ENCODE measurements at places on chromosomes 2 and 18.

DNA sequence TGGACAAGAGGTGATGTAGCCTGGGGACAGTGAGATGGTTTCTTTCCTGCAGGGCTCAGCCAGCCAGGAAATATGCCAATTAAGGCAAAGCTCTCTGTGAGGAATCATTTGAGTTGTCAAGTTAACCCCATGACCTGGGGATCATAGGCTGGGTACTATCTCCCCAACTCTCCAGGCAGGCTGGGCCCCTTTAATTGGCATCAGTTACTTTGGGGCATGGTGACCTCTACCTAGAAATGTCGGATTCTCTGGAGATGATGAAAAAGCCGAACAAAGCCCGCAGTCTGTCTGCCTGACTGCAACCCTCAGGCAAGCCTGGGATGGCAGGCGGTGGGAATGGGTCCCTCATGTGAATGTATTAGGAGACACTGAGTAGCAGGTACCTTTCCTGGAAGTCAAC, 193.5 kb upstream of the SMAD2 start:
- no peak for DNase-seq

- no peak for DNase-seq
Observed at GRCh38 chr2:30448866-30449265, 1.8 kb downstream of the LCLAT1 start.

GRCh38 chr2:237867465-237867864, 8.0 kb downstream of the RAMP1 start:
- no peak for DNase-seq

DNA sequence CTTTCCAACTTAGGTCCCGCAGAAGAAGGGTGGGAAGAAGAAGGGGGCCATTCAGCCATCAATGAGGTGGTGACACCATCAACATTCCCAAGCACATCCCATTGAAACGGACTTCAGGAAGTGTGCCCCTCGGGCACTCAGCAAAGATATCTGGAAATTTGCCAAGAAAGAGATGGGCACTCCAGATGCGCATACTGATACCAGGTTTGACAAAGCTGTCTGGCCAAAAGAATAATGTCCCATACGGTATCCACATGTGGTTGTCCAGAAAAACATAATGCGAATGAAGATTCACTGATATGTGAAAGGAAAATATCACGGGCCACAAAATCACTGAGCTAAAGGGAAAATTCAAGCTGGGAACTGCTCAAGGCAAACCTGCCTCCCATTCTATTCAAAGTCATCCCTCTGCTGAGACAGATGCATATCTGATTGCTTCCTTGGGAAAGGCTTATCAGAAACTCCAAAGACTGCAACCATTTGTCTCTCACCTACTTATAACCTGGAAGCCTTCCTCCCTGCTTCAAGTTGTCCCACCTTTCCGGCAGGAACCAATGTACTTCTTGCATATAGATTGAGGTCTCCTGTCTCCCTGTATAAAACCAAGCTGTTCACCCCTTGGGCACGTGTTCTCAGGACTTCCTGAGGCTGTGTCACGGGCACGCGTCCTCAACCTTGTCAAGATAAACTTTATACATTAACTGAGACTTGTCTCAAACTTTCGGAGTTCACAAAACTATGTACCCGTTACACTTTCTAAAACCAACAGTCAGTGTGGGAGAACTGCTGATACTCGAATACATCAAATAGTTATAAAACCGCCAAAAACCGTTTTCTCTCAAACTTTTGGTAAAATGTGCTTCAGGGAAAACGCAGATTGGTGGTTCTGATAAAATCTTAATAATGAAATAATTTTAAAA, 1.3 kb upstream of the PDK1 start:
- DNase-seq: no peak

DNA sequence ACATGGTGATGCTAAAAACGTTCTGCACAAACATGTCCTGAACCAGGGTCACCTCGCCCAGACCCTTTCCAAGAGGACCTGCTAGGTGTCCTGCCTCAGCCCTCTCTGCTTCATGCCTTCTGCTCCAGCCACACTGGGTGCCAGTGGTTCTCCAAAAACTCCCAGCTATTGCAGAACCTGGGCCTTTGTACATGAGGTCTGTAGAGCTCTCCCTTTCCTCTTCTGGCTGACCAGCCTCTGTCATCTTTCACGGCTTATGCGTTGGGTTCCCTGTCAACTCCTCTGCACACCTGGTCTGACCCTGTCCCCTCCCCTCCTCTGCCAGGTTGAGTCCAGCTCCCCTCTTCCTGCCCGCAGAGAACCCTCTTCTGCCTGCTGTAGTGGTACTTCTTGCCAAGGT, 35.5 kb upstream of the IGFBP5 start:
- DNase-seq: no peak

- DNase-seq: no peak
Observed at GRCh38 chr2:166494140-166494624, at the start of gene SCN7A. Gene SCN7A, minus strand, starts transcription at chr2:166494249. Its CDS starts 16,553 bp downstream, at chr2:166477696.

- no peak for DNase-seq
Observed at GRCh38 chr2:10231551-10232085, 71.1 kb upstream of the HPCAL1 start.

GRCh38 chr2:63721082-63721424, 120.6 kb upstream of the UGP2 start:
- DNase-seq: no peak

GRCh38 chr2:108621687-108622681, 87.7 kb downstream of the LIMS1 start:
- DNase-seq: no peak

DNA sequence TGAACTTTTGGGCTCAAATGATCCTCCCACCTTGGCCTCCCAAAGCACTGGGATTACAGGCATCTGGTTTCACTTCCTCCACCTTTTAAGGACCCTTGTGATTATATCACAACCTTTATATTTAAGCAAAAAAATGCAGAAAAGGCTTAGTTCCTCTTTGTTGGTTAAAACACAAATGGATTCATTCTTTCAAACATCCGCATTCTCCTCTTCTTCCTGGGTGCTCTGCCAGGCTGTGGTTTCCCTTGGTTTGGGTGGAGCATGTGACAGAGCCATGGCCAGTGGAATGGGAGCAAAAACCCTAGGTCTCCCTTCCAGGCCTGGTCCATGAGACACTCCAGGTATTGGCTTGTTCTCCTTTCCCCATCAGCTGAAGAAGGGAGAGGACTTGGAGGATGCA, 9.9 kb upstream of the SLC66A3 start:
- no peak for DNase-seq

DNA sequence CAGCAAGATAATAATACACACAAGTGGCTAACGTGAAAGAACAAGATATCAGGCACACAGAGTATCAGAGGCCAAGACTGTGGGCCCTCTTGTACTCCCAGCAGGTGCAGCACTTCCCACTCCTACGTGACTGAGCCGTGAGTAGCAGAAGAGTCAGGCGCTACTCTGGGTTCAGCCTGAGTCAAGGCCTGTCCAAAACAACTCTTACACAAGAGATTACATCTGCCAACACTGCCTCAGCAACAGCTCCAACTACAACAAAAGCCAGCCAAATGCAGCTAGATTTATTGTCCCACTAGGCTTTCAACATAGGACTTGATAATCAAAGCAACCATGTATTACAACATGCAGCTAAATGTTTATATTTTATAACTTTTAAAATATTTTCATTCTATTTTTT, 56.2 kb downstream of the ITSN2 start:
- no peak for DNase-seq

DNA sequence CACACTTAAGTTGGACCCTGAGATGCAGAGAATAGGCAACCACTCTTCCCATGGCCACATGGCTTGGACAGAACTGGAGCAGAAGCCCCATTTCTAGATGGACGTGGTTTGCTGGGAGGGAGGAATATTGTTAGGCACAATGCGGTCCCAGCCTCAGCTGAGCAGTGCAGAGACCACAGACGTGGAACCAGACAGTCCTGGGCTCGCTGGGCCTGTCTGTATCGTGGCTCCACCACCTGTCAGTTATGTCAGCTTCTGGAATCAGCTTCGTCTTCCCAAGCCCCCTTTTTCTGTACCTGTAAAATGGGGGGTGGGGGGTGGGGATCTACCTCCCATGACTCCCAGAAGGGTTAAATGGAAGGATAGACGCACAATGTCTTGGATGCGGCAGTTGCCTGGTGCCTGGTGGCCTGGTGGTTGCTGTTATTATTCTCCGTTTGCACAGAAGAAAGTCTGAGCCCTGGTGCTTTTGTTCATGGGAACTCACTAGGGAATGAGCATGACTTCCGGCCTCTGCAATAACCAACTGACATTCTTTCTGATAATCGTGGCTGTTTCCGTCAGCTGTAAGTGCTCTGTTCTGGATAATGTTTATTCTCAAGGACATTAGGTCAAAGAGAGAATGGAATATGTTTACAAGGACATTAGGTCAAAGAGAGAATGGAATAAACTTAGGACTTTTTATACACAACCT, 31.4 kb downstream of the COLEC11 start:
- no peak for DNase-seq

DNA sequence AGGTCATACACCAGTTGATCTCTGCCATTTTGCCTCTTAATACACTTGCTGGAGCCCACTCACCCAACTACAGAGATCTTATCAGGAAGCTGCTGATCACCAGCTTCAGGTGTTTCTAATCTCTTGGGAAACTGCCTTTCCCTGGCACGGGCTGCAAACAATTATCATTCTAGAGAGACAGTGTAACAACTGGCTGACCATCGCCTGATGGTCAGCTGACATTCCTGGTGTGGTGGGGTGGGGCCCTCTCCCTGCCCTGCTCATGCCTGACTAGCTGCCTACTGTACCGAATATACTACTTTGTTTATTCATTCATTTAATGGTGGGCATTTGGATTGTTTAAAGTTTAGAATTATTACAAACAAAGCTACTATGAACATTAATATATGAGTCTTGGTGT, 311.5 kb downstream of the CBLN2 start:
- DNase-seq: no peak

- no peak for DNase-seq
Observed at GRCh38 chr2:218694405-218695145, 16.1 kb upstream of the TTLL4 start.

GRCh38 chr18:58862356-58862755, 2.3 kb upstream of the ZNF532 start:
- DNase-seq: no peak

- no peak for DNase-seq
Observed at GRCh38 chr2:71952572-71953188, 195.0 kb downstream of the CYP26B1 start.

- no peak for DNase-seq
Observed at GRCh38 chr2:98153481-98153880, 66.5 kb downstream of the VWA3B start.

GRCh38 chr2:196711625-196712024, 72.1 kb downstream of the CCDC150 start:
- DNase-seq: no peak

GRCh38 chr2:127408004-127408806, 10.0 kb upstream of the PROC start:
- DNase-seq: peak; percentile 84

GRCh38 chr2:98759338-98759737, 28.4 kb upstream of the MGAT4A start:
- no peak for DNase-seq

- DNase-seq: no peak
Observed at GRCh38 chr18:54807303-54807702, 21.0 kb upstream of the RAB27B start.
